ENCODE measurements at places on chromosomes 7 and 10. TPM values are rescaled to one million over a fixed set of nuclear protein-coding genes. Genes with fewer than 3 reads are reported as not detected.

- no peak for DNase-seq
These were observed 4.2 kb upstream of the RPEL1 start for GRCh38 chr10:103241262-103242011.

GRCh38 chr10:132247943-132248342 lies 59.8 kb downstream of the STK32C start:
- DNase-seq, result no peak

DNA sequence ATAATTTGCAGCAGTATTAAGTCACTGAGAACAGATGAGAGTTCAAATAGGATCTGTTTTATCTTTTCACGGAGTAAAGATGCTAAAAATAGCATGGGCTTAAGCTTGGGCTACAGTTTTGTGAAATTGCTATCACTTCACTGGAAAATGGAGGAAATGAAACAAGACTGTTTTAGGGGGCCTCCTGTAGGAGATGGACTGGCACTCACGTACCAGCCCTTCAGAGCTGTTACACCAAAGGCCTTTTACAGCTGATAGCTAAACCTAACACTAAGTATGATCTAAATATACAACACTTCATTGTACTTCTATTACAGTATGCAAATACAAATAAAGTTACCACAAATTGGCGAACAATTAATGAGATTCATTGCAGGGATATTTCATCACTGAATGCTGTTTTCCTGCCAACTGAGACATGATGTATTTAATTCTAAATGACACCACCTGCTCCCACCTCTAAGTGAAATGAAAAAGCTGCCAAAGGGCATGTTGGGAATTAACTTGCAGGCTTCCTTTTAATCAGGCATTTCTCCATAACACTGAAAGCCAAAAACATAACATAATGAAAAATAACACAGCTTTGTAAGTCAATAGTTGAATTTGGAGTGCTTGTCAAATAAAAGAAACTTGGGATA lies 304.5 kb upstream of the LRRN3 start:
- no peak for DNase-seq

- no peak for DNase-seq
These were observed 122.2 kb downstream of the GPR37 start for GRCh38 chr7:124643311-124643811.

- DNase-seq, result no peak
These were observed 72.0 kb downstream of the C10orf143 start for GRCh38 chr10:130038611-130039109.

- no peak for DNase-seq
These were observed 373.1 kb downstream of the MALRD1 start for GRCh38 chr10:19421674-19422073.

DNA sequence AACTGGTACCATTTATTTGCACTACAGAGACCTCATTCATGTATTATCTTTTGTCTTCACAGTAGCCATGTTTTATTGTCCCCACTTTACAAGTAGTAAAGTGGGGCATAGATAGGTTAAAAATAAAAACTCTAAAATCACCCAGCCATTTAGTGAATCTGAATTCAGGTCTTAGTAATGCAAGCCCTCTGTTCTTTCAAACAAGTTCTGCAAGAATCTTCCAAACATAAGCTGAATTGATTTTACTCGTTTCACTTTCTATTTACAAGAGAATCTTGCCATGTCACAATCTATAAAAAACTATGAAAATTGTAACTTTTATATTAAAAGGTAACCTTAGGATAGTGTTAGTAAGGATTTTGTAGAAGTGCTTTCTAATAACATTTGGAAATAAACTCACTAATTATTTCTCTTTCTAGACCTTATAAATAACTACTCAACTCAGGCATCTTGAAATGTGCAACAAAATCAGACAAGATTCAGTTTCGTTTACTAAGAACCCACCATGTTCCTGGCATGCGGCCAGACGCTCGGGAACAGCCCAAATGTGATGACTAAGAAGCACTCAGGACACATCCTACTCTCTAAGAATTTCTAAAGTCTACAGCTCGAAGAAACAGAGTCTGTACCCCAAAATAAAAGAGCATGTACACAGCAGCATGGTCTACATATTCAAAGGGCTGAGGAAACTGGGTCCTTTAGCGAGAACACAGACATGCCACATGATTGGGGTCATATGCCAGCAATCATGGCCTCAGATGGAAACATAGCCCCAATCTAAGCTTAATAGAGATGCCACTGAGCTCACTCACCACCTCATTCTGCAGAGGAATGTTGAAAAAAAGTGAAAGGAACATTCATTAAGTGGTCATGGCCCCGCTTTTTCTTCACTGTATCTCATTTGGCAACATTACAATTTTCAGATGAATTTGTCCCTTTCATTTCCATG lies 167.6 kb downstream of the AMPH start:
- DNase-seq, result peak; percentile 85

- DNase-seq, result no peak
These were observed 193.5 kb upstream of the PITRM1 start for GRCh38 chr10:3366043-3366442.

DNA sequence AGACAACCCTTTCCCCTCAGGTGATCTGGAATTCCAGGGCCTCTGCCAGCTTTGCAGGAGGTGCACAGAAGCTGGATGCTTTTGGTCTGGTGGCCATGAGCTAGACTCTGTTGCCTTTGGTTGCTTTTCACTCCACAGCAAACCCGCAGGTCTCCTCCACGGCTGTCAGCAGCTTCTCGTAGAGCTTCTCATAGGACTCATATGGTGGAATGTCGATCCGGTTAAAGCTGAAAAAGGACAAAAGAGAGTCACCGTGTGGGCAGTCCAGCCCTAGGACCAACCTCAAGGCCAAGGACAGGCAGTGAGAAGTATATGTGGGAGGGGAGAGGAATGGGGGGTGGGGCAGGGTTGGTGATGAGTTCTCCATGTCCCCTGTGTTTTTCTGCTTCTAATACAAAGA lies 113.5 kb downstream of the SMURF1 start:
- no peak for DNase-seq

DNA sequence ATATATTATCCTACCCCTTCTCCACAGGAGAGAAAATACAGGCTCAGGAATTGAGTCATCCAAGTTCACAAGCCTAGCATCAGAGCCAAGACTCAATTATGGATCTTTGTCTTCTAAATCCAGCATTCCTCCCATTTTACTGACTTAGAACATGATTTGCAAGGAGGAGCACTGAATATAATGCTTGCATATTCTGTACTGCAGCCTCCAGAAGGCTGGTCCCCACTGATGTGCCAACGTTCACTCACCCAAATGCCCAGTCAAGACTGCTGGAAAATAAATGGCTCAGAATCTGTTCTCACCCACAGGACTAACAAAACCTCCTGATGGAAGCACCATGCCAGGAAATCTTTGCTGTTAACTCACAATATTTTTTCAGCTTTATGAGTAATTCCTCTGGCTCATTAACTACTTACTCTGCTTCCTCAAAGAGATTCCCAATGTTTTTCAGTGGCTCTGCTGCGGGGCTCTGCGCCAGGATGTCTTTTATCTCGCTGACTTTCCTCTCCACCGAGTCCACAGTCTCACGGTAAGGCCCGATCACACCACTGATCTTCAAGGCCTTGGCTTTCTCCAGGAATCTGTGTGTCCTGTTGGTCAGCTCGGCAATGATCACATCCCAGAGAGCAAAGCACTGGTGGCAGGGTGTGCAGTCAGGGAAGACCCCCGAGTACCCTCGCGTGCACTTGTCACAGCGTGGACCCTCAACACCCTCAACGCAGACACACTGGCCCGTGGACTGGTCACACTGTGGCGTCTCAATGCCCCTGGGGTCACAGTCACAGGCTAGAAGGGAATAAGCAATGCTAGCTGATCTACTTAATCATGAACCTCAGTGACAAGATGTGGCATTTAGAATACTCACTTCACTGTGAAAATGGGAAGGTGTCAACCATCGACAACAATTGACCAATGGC lies 48.8 kb downstream of the DLD start:
- DNase-seq, result no peak

- DNase-seq, result no peak
These were observed 239.3 kb downstream of the THSD7A start for GRCh38 chr7:11592699-11593098.

GRCh38 chr7:28580665-28581064 lies 168.3 kb downstream of the CREB5 start:
- DNase-seq, result no peak

DNA sequence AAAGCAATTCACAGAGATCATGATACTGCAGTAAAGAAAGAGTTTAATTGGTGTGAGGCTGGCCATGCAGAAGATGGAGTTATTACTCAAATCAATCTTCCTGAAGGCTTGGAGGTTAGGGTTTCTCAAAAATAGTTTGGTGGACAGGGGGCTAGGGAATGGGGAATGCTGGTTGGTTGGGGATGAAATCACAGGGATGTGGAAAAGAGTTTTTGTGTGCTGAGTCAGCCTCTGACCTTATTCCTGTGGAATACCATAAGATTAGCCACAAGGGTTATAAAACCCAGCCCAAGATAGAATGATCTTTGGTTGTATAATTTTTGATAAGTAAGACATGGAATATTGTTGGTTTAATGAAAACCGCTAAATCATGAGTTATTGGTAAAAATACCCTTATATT lies 764.3 kb downstream of the TYW1 start:
- no peak for DNase-seq

GRCh38 chr7:46129831-46130230 lies 208.8 kb upstream of the IGFBP3 start:
- no peak for DNase-seq

DNA sequence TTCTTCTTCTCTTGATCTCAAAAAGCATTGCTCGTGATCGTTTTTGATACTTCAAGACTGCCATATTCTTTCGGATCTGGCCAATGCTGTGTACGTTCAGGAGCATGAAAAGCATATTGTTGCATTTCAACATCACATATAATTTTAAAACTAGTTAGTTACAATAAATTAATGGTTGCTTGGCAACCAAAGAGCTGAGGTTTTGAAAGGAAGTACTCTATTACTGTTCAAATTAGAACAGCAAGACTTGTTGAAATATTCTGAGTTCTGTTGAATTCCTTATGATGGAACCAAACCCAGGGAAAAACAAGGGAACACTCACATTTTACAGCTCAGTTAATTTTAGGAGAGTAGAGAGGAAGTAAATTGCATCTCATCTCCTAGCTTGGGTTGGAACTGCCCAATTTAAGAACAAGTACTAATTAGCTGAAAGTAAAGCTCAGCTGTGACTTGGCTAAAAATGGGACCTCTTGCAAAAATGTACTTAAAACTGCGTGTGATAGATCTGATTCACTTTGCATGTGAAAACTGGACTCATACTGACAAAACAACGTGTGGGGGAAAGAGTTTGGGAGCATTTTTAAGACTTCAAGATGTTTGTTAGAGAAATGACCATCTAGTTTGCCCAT lies 21.2 kb downstream of the OR9A2 start:
- no peak for DNase-seq

TFEC gene
- total RNA-seq, result 0.39 TPM

FERD3L gene
- not detected for total RNA-seq

EPHB6 gene
- total RNA-seq, result 8.1 TPM

CDHR1 gene
- total RNA-seq, result 1.7 TPM

BBS9 gene
- total RNA-seq, result 11.1 TPM

EVX1 gene
- total RNA-seq, result not detected

NXPH1 gene
- total RNA-seq, result not detected

ZPBP gene
- total RNA-seq, result 0.22 TPM

ADCY1 gene
- total RNA-seq, result 0.79 TPM

GHRHR gene
- not detected for total RNA-seq

SLC29A4 gene
- total RNA-seq, result 0.18 TPM
